ENCODE measurements at places on chromosomes 1 and 21.
A peak's percentile ranks its signal among the peaks of the same experiment; 100 is the strongest.

GRCh38 chr1:33363470-33363861, 42.6 kb upstream of the A3GALT2 start:
- no peak for DNase-seq

DNA sequence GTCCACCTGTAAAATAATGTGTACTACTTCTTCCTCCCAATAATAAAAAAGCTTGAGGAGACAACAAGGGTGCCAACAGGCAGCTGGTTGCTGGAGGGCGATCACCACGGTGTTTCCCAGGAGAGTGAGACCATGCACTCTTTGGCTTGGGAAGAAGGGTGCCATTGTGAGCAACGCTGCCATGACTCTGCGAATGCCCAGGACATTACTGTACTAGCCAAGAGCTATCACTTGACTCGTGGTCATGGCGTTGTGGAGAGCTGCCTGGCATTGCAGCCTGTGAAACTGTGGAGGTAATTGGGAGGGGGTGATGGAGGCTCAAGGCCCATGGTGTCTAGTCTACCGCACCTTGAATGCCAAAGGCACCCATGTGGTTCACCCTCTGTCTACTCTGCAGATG, 14.6 kb upstream of the PRMT2 start:
- no peak for DNase-seq

DNA sequence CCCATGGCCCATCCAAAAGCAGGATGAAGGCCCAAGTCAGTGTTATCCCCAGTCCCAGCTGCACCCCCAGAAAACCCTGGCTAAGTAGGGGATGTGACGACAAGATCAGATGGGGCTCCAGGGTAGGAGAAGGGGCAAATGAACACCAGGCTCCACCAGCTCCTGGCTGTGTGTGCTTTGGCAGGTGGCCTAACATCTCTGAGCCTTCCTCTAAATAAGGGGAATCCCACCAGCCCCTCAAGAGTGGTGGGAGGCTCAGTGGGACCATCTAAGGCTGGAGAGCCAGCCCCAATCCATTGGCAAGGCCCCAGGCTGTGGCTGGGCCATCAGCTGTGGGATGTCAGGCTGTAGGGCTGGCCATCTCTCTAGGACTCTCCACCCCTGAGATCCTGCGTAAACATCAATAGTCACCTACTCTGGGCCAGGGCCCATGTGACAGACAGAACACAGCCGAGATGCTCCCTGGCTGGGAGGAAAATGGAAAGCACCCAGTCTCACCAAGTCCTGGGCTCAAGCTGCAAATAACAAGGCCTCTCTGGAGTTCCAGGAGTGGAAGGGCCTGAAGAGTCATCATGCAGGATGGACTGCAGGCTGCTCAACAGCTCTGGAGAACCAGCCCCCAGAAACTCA, 7.5 kb downstream of the SDC3 start:
- no peak for DNase-seq

DNA sequence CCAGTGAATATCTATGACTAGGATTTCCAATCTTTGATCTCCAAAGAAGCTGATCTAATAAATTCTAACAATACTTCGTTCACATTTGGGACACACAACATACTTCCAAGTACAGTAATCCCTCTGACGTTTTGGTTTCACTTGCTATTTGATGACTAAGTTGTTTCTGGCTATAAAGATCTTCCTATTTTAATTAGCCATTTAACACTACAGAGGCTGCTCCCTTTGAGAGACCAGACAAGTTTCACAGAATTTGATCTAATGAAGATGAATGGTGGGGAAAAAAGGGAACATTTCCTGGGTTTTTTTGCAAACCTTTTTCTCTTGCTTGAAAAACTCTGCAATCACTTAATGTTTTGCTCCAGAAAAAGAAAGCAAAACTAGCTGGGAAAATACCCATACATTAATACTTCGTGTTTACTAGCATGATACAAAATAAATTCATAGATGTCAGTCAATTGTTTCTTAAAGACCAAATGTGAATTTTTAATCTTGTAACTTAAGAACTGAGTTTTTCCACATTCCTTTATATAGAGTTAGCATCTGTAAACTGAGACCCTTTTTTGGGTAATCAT, 28.0 kb upstream of the GLIS1 start:
- DNase-seq, result no peak

- DNase-seq, result no peak
Observed at GRCh38 chr1:5690291-5690690, 301.9 kb downstream of the NPHP4 start.

DNA sequence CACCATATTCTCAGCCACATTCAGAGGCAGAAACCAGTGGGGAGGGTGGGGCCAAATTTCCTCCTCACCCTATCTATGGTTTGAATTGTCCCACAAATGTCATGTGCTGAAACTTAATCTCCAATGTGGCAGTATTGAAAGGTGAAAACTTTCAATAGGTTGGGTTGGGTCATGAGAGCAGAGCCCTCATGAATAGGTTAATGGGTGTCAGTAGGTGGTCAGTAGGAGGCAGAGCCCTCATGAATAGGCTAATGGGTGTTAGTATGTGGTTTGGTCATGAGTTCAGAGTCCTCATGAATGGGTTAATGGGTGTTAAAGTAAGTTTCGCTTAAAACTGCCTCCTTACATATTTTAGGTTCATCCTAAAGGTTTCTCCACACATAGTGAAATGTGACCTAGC, 170.0 kb downstream of the FCRL5 start:
- DNase-seq, result no peak

DNA sequence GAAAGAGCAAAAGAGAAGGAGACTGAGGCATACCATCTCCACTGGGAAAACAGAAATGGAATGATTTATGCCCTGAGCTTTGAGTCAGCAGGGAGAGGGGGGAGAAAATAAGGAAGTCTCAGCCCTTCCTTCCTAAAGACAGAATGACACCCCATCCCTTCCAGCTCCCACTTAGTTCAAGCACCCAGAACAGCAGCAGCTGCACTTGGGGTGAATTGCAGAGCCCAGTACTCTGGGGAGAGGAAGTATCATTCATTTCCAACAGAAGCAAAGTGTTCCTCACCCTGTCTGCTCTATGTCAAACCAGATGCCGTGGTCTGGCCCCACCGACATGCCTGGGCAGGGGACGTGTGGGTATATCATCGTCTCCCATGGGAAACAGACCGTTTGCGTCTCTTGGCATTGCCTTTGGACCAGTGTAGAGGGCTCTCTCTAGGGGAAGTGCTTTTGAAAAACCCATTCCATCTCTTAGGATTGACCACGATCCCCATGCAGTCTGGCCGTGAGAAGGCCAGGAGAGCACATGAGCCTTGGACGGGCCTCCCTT, 1.1 kb upstream of the KCNJ15 start:
- DNase-seq, result no peak

GRCh38 chr1:198939956-198940355, 301.1 kb downstream of the PTPRC start:
- DNase-seq, result no peak

DNA sequence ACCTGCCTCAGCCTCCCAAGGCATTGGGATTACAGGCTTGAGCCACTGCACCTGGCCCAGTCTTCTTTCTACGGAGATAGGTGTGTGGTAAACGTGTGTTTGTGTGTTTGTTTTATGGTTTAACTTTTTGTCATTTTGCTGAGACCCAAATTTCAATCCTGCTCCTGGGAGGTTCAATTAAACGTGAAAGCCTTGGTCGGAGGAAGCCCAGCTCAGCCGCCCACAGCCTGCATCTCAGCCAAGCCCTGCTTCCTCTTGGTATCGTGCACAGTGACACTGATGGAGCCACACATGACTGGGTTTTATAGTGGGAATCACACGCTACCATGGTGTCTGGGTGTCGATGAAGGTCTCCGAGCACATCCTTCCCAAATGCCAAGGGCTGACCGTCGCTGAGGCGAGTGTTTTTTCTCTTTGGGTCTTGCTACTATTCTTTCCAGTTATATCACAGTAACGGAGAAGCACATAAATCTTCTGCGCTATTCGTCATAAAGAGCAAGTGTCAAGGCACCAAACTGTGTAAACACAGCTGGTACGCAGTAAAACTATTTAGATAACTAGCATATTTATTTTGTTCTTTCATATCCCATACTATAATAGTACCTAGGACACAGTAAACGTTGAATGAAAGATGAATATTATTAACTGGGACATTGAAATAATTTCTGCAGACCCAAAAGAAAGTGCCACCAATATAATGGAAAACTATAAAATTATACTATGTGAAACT, 39.3 kb downstream of the HLCS start:
- DNase-seq, result no peak

GRCh38 chr21:43827015-43827611, 37.7 kb downstream of the RRP1 start:
- DNase-seq, result no peak

- DNase-seq, result no peak
Observed at GRCh38 chr21:32437729-32438128, 25.2 kb downstream of the EVA1C start.

- no peak for DNase-seq
Observed at GRCh38 chr1:208122612-208123358, 121.4 kb downstream of the PLXNA2 start.

DNA sequence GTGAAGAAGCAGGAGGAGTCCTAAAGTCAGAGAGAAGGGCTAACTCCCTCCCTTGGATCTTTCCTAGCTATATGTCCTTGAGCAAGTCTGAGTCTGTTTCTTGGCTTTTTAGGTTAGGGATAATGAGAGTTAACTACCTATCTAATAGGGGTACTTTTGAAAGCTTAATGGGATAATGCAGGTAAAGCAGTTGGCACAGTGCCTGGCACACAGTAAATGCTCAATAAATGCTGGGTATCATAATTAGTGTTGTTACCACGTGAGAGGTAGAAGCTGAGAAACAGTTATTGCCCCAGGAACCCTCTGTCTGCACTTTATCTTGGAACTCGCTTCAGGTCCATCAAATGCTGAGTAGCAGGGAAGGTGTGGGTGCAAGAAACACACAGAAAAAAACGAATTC, 5.5 kb downstream of the LRRN2 start:
- DNase-seq, result no peak

GRCh38 chr1:24762133-24762676, 17.0 kb downstream of the CLIC4 start:
- no peak for DNase-seq

GRCh38 chr1:221689138-221689537, 52.8 kb downstream of the DUSP10 start:
- no peak for DNase-seq

GRCh38 chr1:235642011-235642942, 7.3 kb downstream of the GNG4 start:
- peak; percentile 27 for DNase-seq

DNA sequence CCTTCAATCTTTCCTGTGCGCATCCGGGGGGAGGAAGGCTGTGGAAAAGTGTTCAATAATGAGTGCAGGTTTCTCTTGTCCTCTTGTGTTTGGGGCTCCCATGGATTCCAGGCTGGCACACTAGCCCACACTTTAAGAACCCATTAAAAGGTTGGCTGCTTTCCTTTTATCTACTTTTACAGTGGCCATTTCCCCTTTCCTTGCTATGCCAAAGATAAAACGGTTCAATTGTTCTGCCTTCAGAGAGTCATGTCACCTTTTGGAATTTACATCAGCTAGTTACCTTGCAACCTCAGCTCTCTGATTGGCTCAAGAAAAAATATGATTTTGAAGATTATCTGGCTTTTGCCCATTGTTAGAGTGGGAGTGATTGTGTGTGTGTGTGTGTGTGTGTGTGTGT, 182.3 kb downstream of the SDCCAG8 start:
- no peak for DNase-seq

GRCh38 chr1:223405507-223405906, 12.3 kb downstream of the CCDC185 start:
- no peak for DNase-seq

DNA sequence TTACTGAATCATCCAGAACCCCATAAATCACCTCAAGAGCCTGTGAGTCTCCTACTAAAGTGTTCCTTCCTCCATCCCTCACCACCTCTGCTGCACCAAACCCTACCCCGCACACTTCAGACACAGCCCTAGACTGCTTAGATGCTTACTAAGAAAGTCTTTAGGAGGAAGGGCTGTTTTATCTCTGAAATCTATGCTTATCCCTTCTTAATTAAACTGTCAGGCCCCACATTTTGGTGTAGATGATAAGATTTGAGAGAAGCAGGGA, 216.8 kb upstream of the SGIP1 start:
- no peak for DNase-seq

DNA sequence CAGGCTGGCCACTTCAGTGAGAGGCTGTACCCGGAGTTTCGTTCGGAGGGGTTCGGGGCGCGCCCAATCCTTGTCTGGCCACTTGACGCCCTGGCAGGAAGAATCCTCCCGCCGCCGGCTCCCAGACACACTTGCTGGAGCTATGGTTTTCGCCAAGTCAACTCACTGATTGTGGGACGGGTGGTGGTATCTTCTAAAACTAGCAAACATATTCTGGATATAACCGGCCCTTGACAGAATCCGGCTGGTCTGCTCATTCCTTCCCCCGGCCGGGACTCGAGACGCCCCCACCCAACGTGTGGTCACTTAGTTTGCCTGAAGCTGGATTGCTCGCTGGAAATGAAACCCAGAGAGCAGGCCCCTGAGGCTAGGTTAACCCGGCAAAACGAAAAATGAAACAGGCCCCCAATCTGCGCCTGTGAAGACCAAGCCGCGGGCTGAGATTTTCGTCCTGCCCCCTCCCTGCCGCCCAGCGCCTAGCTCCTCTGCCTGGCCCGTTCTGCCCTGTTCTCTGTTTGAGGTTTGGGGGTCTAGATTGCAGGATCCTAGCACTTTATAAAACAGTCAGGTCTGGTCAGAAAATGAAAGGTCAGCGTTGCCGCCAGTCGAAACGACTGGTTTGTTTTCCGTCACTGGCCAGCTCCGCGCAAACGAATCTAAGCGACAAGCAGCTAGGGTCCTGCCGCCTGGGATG, 4.6 kb downstream of the GFI1 start:
- no peak for DNase-seq

GRCh38 chr1:73676186-73676585, 521.8 kb downstream of the LRRIQ3 start:
- no peak for DNase-seq

- no peak for DNase-seq
Observed at GRCh38 chr1:188778578-188778977, 1699.1 kb downstream of the BRINP3 start.

GRCh38 chr1:148309940-148310500, 157.9 kb upstream of the NBPF11 start:
- DNase-seq, result no peak

DNA sequence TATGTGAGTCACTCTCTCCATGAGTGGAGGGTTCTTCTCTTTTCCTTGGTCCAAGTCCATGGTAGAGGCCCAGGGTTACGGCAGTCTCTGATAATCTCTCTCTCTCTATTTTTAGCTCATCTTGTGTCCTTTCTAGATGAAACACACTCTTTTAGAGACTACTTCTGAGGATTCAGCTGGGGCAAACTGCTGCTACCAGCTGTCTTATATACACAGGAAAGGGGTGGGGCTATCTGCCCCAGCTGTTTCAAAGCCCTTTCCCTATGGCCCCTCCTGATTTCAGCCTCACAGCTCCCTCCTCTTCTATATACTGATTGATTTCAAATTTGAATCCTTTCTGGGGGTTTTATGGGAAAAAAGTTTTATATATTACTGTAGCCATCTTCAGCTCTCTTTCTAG, 324.8 kb downstream of the RWDD3 start:
- no peak for DNase-seq

GRCh38 chr1:79501153-79501552, 494.6 kb upstream of the ADGRL4 start:
- no peak for DNase-seq

- no peak for DNase-seq
Observed at GRCh38 chr1:244324176-244324883, 127.4 kb downstream of the ADSS2 start.
